ENCODE measurements at places on chromosomes 12 and 14.

- no peak for DNase-seq
Observed at GRCh38 chr12:41552588-41552987, 364.5 kb downstream of the PDZRN4 start.

DNA sequence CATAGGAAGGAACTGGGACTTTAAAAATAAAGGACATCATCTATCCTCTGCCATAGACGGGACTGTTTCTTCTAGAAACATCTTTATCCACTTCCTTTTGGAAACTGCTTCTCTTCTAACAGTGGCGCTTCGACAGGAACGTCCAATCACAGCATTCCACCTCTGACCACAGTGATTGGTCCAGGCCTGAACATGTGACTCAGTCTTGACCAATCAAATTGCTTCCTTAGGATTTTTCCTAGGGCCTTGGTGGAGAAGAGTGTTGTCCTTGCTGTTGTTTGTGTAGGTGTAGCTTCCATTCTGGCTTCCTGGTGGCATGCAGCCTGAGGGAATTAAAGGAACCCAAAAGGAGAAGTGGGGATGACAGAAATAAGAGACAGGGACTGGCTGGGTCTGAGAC, 182.4 kb upstream of the TBX3 start:
- DNase-seq: no peak

DNA sequence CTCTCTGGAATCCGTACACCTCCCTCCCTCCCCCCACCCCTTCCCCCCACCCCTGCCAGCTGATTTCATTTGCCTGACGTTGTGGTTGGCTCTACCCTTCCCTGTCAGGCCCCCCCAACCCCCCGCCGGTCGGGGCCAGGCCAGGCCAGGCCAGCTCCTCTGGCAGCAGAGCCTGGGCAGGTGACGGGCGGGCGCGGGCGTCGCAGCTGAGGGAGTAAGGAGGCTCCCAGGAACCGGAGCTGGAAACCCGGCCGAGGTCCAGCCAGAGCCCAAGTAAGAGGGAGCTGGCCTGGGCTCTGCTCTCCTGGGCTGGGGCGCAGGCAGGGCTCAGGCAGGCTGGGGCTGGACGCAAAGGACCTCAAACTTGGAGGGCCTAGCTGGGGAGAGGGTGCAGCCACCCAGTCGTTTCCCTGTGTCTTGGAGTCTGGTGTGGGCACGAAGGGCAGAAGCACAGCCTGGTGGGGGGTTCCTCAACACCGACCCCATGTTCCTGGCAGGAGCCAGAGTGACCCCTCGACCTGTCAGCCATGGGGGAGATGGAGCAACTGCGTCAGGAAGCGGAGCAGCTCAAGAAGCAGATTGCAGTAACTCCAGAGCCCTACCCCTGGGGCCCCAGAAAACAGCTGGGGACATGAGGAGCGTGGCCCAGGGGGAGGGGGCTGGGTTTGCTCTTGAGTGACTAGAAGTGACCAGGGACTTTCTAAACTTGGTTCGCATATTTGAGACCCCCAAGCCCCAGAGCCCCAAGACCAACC, at the start of gene GNB3:
TSS of gene GNB3 (plus strand) at position 165 of the 755 bp plus-strand sequence. CDS start at position 528, 363 bp downstream.
- DNase-seq: no peak

DNA sequence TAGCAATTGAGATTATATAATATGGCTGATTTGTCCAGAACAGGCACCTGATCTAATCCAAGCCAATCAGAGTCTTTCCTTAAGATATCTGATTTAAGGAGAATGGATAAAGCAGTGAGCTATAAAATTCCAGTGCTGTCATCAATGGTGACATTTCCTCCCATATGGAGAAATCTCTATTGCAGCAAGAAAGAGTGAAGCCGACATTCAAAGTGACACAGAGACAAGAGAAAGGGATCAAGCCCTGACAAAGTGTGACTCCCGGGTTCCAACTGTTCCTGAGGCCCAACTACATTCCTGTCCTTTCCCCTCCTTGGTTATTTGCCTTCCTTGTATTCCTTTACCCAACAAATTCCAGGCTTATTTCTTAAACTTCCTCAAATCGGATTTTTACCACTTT, 430.0 kb upstream of the SOX5 start:
- DNase-seq: no peak

DNA sequence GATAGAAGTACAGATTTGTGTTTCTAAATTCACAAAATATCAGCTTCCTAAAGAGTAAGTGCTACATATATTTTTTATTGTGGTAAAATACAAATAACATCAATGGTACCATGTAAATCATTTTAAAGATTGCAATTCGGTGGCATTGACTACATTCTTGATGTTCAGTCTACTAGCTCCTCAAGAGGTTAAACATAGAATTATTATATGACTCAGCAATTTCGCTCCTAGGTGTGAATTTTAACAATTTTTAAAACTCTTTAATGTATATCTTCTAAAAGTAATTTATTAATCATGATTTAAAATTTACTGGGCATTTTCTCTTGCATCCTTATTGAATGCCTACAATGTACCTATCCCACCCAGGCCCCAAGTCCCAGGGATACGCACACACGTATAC, 29.8 kb upstream of the OAS1 start:
- DNase-seq: no peak

GRCh38 chr14:65206448-65207096, 104.3 kb upstream of the MAX start:
- no peak for DNase-seq

- no peak for DNase-seq
Observed at GRCh38 chr14:75559451-75560222, 18.8 kb upstream of the FLVCR2 start.

- no peak for DNase-seq
Observed at GRCh38 chr14:55448141-55448614, 7.8 kb upstream of the TBPL2 start.

DNA sequence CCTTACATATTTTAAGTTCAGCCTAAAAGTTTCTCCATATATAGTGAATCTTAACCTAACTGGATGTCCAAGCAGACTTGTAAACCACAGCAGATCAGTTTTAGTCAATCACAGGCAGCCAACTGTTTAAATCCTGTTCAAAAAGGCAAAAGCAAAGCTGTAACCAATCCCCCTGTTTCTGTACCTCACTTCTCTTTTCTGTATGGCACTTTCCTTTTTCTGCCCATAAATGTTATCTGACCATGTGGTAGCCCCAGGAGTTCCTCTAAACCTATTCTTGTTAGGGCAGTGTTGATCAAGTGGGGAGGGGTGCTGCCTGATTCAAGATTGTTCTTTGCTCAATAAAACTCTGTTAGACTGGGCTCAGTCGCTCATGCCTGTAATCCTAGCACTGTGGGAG, 8.5 kb upstream of the DACT1 start:
- DNase-seq: no peak

- DNase-seq: no peak
Observed at GRCh38 chr12:126873701-126874100, 1393.3 kb upstream of the TMEM132C start.

- DNase-seq: no peak
Observed at GRCh38 chr14:72920008-72920407, 6.3 kb upstream of the DCAF4 start.

DNA sequence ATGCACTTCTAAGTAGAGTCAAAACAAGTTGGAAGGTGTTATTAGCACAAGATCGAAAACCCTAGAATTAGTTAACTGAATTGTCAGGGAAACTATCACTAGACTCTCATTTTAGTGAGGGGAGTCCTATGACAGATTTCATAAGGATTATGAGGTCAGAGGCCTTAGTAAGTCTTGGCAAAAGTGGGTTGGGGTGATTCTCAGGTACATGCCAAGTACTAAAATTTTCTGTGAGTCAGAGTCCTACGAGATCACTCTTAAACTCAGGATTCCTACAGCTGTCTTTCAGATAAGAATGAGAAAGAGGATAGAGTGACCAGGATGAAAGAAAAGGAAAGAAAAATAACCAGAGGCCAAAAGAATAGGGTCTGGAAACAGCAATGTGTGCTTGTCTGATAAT, 50.8 kb upstream of the BBS10 start:
- no peak for DNase-seq

DNA sequence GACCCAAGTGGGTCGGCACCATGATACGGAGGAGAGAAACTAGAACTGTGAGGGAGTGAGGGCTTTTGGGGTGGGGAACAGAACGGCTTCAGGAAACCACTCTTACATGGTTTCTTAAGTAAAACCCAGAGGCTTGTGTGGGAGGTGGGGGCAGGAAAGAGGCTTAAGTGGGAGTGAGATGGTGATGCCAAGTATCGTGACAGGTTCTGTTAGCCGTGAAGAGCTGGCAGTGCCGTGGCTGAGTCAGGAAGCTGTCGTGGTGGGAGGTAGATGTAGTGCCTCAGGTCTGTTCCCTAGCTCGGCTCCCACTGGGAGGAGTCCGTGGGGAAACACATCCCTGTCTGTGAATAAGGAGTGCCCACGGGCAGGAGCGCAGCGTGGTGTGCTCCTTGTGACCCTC, 185.8 kb upstream of the FKBP4 start:
- DNase-seq: no peak

- DNase-seq: no peak
Observed at GRCh38 chr12:132926415-132926833, 29.7 kb downstream of the ZNF605 start.

DNA sequence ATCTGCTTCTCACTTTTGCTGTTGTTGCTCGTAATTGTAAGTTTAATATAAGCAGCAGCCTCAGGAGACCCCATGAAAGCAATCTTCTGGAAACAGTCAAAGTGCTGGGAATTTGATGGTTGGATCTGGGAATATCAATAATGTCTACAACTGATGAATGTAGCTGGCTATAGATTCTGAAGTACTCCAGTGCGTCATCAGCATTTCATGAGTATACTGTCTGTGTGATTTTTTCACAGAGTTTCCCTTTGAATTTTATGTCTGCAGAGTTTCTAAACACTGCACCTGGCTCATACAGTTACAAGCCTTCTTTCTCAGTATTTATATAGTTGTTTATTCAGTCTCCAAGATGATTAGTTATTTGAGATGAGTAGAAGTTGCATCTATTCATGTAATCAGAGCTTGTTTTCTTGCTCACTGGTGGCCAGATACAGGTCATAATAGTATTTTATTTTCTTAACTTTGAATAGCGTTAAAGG, 222.3 kb downstream of the RAD51B start:
- DNase-seq: no peak

GRCh38 chr14:44912041-44912869, 49.5 kb downstream of the KLHL28 start:
- no peak for DNase-seq

GRCh38 chr12:88391556-88391955, 188.7 kb downstream of the KITLG start:
- DNase-seq: no peak

- no peak for DNase-seq
Observed at GRCh38 chr14:61575551-61576150, 119.7 kb upstream of the HIF1A start.

DNA sequence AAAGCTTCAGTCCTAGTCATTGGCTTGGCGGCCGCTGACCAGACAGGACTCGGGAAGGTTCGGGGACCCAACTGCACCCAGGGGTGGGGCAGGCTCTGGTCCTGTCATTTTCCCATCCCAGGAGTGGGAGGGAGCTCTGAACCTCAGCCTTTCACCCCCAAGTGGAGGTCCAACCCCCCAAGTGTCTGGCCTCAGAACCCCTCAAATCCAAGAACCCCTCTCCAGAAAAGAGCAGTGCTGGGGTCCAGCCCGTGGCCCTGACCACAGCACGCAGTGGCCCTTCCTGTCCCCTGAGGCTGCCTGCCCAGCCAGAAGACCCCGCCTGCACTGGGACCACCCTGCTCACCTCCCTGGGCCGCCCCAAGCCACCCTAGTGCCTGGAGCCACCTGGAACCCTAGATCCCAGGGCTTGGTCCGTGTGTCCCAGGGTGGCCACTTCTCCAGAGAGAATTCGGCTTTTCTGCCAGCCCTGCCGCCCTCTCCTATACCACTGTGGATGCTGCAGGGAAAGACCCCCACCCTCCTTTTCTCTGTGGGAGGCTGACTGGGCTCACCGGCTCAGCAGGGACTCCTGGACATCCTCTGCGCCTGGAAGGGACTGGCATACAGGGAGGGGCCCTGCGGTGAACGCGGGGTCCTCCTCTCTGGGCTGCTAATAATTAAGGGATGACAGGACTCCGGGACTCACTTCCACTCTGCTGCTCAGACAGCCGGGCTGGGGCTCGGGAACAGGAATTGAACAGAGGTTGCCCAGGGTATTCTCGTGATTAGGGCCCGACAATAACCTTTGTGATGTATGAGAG, 326.9 kb upstream of the SFSWAP start:
- DNase-seq: no peak

DNA sequence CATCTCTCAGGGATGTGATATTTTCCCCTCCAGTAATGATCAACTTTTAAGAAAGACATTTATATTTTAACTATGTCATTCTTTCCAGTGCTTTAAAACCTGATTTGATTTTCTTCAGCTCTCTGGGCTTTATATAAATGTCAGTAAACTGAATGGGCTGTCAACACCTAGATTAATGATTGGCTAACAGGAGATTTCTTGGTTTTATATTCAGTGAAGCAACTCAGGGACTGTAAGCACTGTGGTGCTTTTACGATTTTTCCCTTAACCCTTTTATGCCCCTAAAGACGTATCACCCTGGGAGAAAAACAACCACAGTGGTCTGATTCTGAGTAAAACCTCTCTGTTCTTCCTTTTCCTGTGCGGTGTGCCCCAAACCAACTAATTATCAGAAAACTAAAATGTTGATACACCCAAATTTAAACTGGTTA, 38.0 kb downstream of the PTGER2 start:
- DNase-seq: no peak

DNA sequence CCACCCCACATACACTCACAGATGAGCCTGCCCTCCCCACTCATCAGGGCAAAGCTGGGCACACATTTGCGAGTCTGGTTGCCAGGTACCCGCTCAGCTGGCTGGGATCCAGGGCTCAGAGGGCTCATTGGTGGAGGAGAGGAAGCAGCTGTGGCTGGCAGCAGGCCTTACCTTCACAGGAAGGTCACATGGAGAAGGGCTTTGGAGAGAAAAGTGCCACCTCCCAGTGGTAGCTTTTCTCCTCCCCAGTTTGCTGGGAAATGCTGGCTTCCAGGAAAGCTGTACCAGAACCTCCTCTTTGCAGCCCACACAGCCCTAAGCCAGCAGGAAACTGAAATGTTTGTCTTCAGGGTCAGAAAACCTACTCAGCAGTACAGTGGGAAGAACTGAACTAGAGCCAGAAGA, 55.6 kb downstream of the LGMN start:
- DNase-seq: peak; percentile 41

Data from NCI-H524 treated with DMSO at 0.1 percent for 48 hours (cell line).